ENCODE measurements at places on chromosomes 5 and 9.

DNA sequence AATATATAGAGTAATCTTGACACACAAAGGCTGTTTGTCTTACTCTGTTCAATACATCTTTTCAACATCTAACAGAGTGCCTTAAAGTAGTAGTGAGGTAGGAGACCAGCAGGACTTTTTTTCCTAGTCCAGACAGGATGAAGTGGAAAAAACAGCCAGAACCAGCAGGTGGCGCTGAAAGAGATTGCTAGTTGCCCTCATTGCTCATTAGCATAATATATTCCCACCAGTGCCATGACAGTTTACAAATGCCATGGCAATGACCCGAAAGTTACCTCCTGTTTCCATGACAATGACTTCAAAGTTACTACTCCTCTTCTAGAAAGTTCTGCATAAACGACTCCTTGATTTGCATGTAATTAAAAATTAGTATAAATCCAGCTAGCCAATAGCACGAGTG, 387.4 kb downstream of the ACTL7B start:
- no peak for DNase-seq

- no peak for DNase-seq
These were observed 55.3 kb downstream of the MAPKAP1 start for GRCh38 chr9:125651576-125652232.

GRCh38 chr9:72955126-72955455, 2.2 kb upstream of the ALDH1A1 start:
- no peak for DNase-seq

DNA sequence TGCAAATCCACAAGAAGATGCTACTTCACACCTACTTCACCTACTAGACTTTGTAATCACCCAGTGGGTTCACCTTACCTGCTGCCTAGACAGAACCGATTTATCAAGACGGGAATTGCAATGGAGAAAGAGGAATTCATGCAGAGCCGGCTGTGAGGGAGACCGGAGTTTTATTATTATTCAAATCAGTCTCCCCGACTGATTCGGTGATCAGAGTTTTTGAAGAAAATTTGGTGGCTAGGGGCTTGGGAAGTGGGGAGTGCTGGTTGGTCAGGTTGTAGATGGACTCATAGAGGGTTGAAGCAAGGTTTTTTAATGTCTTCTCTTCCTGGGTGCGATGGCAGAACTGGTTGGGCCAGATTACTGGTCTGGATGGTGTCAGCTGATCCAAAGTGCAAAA, 23.4 kb downstream of the SFXN1 start:
- no peak for DNase-seq

DNA sequence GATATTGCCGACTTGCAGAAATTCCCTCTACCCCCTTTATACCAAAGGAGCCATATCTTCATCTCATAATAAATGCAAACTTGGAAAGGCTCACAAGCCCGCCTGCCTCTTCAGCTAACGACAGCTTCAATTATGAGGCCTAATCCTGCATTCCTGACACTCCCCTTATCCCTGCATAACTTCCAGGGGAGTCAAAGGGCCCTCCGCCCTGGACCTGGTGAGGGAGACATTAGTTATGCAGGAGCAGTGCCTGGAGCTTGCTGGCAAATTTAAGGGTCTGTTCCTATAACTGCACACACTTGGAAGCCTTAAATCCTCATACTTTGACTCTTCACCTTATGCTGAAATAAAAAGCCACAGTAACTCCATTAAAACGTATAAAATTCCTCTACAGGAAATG, 617.9 kb downstream of the BNC2 start:
- no peak for DNase-seq

DNA sequence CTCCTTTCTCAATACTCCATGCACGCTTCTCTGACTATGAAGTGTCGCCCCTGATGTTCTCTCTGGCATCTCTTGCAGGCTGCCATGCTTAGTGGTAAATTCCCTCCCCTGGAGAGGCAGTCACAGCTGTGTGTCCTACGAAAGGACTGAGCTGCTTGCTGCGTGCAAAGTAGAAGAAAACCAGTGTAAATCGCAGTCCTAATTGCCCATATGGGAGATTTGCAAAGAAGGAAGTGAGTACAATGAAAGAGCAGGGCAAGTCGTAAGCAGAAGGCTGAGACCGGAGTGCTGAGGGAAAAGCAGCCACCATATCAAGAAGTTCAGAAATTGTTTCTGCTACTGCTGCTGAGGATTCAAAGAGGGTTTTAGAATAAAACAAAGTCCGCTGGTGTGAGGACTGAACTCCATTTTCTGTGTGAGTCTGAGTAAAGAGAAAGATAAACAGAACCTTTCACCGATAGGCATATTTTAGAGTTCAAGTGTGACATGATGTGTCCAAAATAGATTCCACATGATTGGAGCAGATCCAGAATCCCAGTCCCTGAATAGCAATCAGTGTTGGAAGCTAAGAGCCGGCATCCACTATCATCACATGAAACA, 507.8 kb upstream of the MPDZ start:
- no peak for DNase-seq

DNA sequence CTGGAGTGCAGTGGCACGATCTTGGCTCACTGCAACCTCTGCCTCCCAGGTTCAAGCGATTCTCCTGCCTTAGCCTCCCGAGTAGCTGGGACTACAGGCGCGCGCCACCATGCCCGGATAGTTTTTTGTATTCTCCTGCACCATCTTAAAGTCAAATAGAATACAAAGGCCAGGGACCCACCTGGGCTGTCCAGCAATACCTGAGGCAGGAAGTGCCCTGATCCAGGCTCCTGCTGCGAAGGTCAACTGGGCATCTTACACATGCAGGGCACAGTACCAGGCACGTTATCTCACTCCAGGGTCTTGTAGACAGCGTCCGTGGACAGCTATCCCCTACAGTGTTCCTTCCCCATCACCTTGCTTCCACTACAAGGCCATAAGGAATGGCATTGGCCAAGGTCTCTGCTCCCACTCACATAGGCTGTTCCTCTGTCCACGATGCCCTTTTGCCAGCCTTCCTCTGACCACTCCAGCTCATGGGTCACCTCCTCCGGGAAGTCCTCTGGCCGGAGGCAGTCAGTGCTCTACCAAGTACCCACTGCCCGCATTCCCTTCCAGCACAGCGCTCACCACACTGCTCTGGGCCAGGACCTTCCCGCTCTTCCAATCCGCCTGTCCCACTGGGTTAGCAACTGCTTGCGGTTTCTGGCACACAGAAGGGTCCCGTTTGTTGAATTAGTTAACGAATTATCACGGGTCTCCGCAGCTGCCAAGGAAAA, 978 bp downstream of the P4HA2 start:
- no peak for DNase-seq

- DNase-seq, result no peak
These were observed 49.7 kb downstream of the FER start for GRCh38 chr5:108797396-108797795.

DNA sequence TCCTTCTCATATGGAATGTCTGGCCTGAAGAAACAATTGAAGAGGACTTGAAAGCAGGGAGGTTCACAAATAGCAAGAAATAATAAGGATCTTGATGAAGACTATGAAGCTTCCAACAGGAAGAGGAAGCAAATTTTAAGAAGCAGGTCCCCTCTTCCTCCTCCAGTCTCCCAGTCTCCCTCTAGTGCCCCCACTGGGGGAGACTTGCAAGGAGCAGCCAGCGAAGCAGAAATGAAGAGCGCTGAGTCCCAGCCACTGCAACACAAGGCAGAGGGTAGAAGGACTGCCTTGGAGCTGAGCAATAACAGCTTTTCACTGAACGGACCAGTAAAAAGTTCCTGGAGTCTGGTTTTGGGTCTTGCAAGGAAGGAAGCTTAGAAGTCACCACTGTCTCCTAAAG, 32.6 kb upstream of the ACO1 start:
- DNase-seq, result no peak

- DNase-seq, result no peak
These were observed 158.3 kb upstream of the MAP3K1 start for GRCh38 chr5:56656846-56657726.

DNA sequence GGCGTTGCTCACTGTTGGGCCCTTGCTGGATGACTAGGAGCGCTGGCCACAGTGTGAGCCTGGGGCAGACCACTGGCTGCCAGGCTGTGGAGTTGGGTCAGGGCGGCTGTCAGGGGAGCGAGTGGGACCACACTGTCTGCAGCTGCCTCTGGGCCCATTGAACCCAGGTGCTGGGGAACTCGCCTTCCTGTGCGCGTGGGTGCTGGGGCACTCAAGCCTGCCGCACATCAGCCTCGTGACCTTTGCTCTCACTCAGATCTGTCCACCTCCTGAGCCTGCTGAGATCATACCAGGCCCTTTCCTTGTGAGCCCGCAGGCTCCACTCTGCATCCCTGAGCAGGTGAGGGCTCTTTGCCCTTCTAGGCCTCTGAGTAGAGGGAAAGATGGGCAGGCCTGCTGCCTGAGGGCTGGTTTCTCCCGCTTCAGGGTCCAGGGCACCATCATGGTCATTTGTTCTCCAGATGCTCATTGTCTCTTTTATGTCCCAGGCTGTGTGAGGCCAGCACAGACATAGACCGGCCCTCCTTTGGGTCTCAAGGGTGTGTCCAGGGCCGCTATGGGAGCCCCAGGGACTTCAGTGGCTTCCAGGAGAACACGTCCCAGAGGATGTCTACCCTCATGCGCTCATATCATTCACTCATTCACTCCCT, 26.5 kb downstream of the WNK2 start:
- DNase-seq, result no peak

GRCh38 chr9:92590377-92590776, 54.6 kb upstream of the ECM2 start:
- DNase-seq, result no peak

- no peak for DNase-seq
These were observed 1.4 kb downstream of the SKP2 start for GRCh38 chr5:36153298-36153677.

- no peak for DNase-seq
These were observed 12.4 kb upstream of the SUB1 start for GRCh38 chr5:32572778-32573480.

DNA sequence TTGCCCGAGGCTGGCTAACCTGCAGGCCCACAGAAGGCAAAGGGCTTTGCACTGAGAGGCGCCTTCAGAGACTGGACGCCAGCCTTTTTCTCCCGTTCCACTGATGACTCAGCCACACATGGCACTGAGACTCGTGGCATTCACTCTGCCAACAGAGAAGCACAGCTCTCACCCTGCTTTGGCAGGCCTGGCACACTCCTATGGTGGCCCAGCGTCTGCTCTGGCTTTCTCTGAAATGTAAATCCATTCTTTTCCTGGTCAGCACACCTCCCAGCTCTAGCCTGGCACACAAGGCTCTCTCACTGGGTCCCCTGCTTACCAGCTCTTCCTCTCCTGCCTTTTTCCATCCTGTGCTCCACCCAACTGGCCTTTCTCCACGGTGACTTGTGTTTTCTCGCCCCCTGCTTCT, 5.9 kb upstream of the MELK start:
- DNase-seq, result no peak

DNA sequence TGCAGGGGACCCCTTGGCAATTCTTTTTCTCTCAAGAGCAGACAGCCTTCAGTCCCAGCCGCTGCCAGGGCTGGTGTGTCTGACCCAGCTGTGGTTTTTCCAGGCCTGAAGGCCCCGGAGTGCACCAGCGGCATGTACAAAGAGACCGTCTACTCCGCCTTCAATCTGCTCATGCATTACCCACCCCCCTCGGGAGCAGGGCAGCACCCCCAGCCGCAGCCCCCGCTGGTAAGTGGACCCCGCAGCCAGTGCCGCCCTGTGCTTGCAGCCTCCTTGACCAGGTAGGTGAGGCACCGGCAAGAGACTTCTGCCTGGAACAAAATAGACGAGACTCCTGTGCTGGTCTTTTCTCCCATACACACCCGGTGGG, 1.3 kb downstream of the TCF7 start:
- DNase-seq, result no peak

GRCh38 chr9:135082536-135082935, 4.9 kb upstream of the OLFM1 start:
- no peak for DNase-seq

- no peak for DNase-seq
These were observed 79.8 kb downstream of the LMX1B start for GRCh38 chr9:126693428-126693944.

GRCh38 chr9:4937446-4937845, 47.6 kb upstream of the JAK2 start:
- no peak for DNase-seq

DNA sequence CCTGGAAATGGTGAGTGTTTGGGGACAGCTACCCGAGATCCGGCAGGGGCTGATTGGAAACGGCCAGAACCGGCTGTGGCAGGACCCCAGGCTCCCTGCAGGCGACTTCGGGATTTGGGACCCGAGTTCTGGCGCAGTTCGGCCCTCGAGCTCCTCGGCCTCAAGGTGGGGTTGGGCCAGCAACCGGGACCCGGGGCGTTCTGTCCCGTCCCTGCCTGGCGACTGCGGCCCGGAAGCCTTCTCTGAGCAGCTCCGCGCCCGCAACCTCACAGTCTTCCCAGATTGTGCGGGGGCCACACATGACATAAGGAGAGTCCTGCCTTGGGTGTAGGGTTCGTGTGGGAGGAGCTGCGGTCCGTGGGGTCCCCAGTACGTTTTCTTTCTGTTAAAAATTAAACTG, 23.2 kb upstream of the NEURL1B start:
- DNase-seq, result no peak

DNA sequence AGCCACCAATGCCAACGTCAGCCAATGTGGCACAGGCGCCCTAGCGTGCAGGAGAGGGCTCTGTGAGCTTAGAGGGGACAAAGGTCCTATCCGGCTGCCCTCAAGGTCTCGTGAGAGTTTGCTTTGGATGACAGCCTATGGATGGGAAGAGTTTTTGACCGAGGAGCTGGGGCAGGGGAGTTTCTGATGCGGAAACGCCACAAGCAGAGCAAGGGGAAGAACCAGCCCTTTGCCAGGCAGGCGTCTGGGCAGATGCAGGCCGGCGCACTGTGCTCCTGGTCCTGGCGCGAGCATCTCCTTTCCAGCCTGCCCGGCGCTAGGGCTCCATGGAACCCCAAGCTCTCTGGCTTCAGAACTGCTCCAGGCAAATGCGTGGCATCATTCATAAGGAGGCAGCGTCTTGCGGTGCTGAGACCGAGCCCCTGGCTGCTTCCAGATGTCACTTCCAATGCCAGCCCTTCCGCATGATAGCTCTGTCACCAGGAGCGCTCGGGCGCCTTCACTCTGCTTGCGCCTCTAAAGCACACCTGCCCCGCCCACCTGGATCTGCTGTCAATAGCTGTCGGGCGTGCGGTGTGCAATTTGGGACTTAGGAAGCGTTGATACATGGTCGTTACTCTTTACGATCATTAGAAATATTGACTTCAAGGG, 374.9 kb upstream of the IRX1 start:
- no peak for DNase-seq

DNA sequence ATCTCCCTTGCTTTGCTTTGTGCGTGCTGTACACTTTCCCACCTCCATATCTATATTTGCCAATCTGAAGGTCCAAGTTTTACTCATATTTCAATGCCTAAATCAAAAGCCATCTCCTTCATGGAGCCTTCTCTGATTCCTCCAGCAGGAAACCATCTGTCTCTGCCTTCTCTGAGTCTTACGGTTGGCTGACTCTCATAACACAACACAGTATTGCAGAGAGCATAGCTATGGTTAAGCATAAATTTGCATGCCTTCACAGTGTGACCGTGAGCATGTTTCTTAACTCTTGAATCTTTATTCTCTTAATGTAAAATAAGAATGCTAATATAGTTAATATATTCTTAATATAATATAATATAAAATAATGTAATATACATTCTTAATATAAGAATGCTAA, 136.8 kb upstream of the PPP2R2B start:
- no peak for DNase-seq

GRCh38 chr5:141883892-141884318, 5.7 kb upstream of the PCDH1 start:
- no peak for DNase-seq
